NCI-H2029 (cell line): ENCODE measurements at places on chromosomes 2 and 18.

DNA sequence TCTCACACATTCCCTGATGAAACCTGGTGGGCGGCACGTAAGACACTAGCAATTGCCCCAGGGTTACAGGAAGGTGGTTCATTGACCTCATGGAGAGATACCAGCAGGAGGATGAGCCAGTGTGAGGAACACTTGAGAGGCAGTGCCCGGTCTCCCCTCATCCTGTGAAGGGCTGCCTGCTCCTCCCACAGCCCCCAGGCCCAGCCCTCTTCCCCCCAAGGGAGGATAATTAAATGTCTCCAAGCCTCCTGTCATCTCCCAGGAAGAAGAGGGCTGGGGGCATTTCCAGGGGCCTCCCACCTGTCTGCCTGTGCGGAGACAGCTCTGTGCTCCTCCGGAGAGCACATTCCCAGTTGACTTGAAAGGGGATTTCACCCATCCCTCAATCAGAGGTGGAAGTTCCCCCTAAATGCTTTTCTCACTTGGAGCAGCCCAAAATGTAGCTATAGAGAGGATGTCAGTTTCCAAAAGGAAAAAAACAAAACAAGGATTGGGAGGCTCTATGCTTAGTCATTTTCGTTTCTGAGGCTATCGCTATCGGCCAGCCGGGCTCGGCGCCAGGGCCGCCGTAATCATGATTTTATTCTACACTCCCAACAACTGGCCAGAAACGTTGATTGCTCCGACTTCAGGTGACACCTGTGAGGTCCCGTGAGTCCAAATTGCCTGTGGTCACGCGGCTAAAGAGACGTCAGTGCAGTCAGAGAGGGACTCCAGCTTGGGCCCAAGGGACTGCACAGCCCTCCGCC, 7.1 kb downstream of the KCNF1 start:
- peak; percentile 27 for DNase-seq

- DNase-seq: no peak
Observed at GRCh38 chr2:217513258-217513657, 489.5 kb downstream of the TNS1 start.

DNA sequence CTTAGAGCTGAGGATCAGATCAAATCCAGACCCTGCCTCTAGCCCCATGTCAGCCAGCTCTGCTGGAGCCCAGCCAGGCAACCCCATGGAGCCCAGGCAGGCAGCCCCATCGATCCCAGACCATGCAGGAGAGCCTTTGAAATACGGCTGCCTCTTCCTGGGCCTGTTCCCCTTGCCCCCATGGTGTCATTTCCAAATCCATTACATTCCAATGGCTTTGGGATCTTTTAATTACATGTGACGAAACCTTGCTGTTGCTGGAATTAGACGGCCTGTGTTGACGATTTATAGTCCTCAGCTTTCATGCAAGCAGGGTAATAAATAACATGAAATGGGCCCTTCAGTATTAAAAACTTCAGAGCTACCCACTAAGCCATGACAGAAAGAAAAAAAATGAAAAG, 75.8 kb upstream of the SLC14A2 start:
- no peak for DNase-seq

- DNase-seq: no peak
Observed at GRCh38 chr2:104945121-104945520, 91.2 kb downstream of the POU3F3 start.

DNA sequence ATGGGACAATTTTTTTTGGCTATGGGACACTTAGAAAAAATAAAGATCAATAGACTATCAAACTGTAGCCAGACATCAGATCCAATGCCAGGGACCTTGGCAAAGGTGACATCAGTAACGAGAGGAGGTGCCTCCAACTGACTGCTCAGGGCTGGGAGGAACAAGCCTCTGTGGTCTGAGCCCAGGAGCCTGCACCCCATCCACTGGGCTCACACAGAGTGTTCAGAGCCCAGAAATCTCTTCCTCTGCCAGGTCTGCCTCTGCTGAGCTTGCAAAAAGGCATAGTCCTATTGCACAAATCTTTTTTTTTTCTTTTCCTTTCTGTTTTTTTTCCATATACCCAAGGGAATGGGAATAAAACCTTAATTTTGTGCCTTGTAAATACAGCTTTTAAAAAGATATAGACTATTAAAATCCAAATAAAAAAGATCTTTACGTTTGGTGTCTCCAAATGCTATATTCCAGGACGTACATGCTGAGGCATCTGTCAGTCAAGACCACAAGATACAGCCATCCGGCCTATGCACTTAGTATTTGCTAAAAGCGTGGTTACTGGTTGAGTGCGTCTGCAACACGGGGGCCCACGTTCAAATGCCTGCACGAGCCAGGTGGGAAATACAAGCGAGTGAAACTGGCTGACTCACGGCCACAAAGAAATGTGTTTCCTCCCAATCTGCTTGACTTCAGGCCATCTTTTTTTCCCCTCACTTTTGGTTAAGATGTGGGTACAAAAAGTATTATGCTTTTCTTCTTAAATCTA, 7.8 kb upstream of the ARHGAP25 start:
- DNase-seq: no peak

GRCh38 chr18:46736135-46736534, 20.7 kb downstream of the ST8SIA5 start:
- no peak for DNase-seq
